Umbilical cord (tissue), 2 donors: ENCODE measurements at places on chromosomes 1 and 21.
A peak's percentile ranks its signal among the peaks of the same experiment; 100 is the strongest.

- DNase-seq: no peak
Measured at GRCh38 chr1:2224631-2225428, 3.3 kb upstream of the SKI start.

- DNase-seq: peak; percentile 43
Measured at GRCh38 chr1:237205400-237206064, 163.5 kb downstream of the RYR2 start.

DNA sequence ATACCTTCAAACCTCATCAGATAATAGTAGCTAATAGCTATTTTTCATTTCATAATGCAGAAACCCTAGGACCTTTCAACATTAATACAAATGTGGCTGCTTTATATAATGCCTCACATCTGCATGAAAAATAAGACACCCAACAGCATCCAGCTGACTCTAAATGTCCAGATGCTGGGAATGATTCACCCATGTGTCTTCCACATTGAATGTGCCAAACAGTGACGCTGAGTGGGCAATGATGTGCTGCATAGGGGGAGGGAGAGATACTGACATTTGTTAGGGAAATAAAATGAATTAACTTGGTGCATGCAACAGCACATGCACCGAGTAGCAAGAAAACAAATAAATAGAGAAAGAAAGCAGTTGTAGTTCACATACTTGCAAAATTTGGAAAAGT, 199.3 kb downstream of the DSCAM start:
- DNase-seq: peak; percentile 63

- DNase-seq: no peak
Measured at GRCh38 chr1:229381234-229381633, 38.4 kb upstream of the CCSAP start.

- DNase-seq: no peak
Measured at GRCh38 chr21:33831962-33832659, 83.5 kb downstream of the ATP5PO start.

DNA sequence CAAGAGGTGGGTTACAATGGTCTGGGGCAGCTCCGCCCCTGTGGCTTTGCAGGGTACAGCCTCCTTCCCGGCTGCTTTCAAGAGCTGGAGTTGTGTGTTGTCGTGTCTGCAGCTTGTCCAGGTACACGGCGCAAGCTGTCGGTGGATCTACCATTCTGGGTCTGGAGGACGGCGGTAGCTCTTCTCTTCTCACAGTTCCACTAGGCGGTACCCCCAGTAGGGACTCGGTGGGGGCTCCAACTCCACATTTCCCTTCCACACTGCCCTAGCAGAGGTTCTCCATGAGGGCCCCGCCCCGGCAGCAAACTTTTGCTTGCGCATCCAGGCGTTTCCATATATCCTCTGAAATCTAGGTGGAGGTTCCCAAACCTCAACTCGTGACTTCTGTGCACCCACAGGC, 12.3 kb upstream of the CDCP2 start:
- no peak for DNase-seq

GRCh38 chr21:44889625-44890337, 16.3 kb upstream of the PTTG1IP start:
- DNase-seq: no peak

- DNase-seq: no peak
Measured at GRCh38 chr1:211685823-211686222, 10.4 kb upstream of the NEK2 start.

DNA sequence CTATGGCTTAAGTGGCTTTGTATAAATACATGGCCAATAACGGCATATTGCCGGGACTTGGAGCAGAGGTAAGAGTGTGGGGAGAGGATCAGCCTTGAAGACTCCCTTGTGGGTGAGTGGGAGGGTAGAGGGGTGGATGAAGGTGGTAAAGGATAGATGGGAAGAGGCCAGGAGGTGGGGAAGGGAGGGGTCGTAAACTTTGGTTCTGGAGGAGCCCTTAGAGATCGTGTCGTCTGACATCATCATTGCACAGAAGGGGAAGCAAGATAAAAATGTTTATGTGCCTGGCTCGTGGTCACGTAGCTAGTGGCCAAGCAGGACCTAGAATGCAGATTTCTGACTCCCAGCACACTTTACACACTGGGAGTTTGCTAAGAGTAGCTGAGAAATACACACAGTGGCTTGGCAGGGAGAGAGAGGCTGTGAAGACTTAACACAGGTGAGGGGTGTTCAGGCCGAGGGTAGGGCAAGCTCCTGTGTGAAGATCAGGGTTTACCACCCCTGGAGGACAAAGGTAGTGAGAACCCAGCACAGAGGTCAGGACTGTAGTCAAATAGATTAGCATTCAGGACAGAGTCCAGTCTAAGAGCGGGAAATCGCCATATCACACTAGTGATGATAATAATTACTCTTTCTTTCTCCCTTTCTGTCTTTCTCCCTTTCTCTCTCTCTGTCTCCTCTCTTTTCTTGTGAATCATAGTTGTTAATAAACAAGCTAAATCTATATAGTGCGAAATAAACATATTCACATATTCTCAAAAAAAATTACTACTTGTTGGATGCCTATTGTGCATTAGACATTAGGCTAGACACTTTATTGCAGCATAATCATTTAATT, 75.5 kb downstream of the LRRC8D start:
- no peak for DNase-seq

- no peak for DNase-seq
Measured at GRCh38 chr1:245217853-245218608, 63.2 kb downstream of the KIF26B start.

GRCh38 chr21:40595806-40596205, 251.2 kb downstream of the DSCAM start:
- DNase-seq: no peak

GRCh38 chr1:239125027-239125426, 261.3 kb upstream of the CHRM3 start:
- DNase-seq: peak; percentile 35

- no peak for DNase-seq
Measured at GRCh38 chr21:7953058-7953457, 2568.3 kb upstream of the TPTE start.

DNA sequence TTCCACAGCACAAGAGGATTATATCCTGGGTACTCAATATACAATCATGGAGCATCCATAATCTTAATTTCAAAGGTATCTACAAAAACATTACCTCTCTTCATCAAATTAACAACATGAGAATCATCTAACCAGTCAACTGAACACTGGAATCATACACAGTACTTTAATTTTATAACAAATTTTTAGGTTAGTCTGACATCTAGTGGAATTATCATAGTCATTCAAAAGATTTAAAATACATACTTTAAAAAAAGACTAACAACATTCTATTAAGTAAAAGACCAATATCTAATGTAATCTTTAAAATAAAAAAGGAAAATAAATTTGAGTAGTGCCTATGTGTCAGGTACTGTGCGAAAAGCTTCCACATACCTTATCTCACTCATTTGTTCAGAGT, 16.8 kb upstream of the SH3GLB1 start:
- peak; percentile 29 for DNase-seq

- DNase-seq: no peak
Measured at GRCh38 chr1:192635939-192636338, at the start of gene RGS13. Gene RGS13 (plus strand): TSS chr1:192636147. CDS start chr1:192644335, 8,188 bp downstream.

DNA sequence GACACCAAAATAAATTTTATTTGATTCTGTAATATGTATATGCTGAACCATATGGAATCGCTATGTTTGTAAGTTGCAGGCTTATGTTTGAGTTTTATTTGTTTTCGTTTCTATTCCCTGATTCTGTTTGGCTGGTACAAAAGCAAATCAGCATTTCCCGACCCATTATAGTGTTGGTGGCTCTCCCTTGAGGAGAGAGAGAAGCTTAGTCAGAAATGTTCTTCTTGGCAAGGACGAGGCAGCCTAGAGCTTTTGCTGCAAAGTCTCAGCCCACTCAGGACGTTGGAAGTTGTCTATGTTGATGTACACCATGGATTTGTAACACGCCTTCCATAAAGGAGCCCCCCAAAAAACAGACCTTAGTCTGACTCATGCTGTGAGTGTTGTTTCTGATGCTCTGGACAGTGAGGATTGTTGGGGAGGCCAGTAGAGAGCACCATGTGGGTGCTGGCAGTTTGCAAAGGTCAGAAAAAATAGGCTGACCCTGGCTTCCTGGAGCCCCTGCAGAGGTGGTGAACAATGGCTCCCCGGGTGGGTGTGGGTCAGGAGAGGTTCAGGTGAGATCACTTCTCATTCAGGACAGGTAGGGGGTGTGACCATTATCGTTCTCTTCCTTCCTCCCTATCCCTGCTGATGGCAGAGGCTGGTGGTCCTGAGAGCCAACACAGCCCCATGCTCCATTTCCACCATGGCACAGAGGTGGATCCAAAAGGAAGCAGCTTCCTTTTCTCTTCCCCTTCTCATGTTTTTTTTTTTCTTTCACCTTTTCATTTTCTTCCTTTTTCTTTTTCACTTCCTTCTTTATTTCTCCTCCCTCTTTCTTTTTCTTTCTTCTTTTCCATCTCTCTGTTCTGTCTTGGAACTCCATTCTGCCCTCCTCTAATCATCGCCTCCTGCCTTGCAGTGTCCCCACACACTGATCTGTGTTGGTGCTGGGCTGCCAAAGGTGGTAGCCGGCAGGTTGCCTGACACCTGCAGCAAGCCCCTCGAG, 84.4 kb upstream of the CNTN2 start:
- DNase-seq: no peak

DNA sequence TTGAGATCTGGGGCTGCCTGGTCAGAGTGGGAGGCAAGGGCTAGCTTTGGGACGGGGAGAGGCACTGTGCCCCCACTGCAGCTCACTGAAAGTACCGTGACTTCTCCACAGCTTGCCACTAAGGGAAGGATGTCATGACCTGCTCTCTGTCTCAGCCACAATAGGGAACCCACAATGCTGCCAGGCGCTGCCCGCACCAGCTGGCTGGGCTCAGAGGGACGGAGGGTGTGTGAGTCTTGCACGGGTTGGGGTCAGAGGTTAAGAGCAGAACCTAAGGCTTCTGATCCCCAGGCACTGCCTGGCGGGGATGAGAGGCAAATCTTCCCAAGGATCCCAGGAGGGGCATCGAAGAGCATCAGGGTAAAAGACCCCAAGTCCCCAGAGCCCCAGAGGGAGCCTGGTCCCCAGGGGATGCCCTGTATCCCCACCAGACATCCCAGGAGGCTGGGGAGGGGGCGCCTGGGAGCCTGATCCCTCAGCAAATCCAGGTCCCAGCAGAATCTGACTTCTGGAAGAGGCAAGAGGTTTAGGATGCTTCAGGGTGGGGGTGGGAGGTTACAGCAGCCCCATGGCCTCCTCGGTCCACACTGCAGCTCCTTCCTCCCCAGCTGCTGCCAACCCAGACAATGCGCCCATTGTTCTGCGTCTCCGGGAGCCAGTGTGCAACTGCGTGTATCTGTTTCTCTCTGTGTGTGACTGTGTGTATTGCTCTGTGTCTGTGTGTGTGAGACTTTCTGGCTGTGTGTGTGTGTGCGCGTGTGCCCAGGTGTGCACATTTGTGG, 2.0 kb upstream of the MARCKSL1 start:
- no peak for DNase-seq

DNA sequence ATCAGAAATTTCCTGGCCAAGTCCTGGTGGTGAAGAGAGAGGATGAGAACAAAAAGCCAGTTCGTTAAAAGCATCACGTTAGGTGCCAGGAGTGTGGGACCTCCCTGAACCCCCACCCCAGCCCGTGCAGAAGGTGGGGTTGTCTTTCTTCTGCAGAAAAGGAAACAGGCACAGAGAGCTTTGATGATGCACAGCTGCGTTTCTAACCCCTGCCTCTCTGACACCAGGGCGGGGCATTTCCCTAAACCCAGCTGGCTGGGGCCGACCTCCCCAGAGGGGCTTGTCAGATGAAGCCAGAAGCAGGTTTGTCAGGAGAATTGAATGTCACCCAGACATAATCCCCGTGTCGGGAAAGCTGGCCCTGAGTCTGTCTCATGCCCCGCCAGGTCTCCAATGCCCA, 189.3 kb upstream of the EDN2 start:
- DNase-seq: no peak

DNA sequence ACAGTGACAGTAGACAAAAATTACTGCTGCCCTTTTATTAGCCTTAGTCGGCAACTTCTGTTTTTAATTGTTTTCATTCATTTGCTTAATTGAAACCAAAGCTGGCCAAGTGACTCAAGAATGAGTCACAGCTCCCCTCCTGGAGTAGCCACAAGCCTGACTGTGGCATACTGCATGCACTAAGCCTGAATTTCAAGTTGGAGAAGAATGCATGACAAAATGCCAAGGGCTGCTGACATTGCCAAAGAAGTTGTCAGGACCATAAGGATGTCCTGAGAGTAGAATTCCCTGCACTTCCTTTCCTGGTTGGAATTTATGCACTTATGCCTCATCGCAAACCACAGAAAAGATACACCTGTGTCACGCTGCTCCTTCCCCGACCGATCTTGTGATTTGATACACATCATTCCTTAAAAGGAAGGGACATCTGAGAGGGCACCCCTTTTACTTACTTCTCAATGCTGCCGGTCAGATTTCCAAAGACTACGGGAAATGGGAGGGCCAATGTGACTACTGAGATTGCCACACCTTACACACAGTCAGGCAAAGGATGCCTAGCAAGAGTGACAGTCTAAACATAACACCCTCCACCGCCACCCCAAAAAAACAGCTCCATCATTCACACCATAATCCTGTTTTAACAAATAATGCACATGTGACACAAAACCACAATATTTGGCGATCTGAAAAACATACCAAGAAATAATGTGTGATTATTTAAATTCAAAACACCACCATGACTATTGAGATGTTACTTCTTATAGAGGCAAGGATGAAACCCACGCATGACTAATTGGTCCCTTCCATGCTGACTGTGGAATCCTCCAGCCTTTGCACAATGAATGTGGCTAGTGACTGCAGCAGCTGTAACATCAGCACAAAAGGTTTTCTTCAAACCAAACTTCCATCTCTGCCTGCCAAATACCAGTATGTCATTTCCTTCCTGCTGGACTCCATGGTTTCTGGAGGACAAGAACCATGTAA, 28.2 kb downstream of the VAV3 start:
- no peak for DNase-seq

- DNase-seq: no peak
Measured at GRCh38 chr1:151994956-151995355, 1.3 kb upstream of the S100A10 start.

DNA sequence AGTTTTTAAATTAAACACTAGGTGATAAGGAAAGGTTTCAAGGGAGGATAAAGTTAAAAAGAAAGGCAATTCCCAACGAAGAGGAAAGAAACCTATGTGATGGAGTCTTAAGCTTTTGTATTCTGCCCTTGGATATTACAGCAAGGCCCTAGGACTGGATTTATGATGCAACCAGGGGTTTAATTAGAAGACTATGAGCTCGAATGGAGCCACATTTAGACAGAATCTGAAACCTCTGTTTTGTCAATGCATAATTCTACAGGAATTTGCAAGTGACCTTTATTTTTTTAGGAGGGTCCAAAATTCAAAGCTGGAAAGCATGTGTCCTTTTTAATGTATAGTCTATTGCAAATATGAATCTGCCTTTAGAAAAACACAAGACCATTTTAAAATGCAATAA, 37.9 kb downstream of the TGFB2 start:
- no peak for DNase-seq
